Peyer's patch (tissue), 4 donors: ENCODE measurements at places on chromosomes 7 and 10. TPM values are rescaled to one million over a fixed set of nuclear protein-coding genes. Genes with fewer than 3 reads are reported as not detected.

DNA sequence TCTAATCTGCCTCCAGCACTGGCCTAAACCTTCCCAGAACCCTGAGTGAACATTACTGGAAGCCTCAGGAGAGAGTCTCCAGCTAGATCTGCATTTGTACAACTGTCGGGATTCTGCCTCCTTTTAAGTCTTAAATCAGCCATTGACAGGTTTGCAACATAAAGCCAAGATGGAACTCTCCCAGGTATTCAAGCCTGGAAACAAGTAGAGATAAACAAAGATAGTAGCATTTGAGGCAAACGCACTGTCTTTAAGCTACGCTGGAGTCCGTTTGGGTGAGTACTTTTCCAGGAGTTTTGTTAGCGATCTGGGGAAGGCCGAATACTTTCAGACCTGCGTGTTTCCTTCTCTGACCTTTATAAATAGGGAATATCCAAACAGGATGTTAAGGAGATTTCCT lies 317.2 kb upstream of the FZD8 start:
- no peak for DNase-seq
- H3K27me3 ChIP-seq, result no peaks in the 10 kb centered on the region
- H3K27ac ChIP-seq, result no peak overlapping the region
- no peaks in the 10 kb centered on the region for H3K36me3 ChIP-seq
- H3K4me3 ChIP-seq, result no peak overlapping the region

DNA sequence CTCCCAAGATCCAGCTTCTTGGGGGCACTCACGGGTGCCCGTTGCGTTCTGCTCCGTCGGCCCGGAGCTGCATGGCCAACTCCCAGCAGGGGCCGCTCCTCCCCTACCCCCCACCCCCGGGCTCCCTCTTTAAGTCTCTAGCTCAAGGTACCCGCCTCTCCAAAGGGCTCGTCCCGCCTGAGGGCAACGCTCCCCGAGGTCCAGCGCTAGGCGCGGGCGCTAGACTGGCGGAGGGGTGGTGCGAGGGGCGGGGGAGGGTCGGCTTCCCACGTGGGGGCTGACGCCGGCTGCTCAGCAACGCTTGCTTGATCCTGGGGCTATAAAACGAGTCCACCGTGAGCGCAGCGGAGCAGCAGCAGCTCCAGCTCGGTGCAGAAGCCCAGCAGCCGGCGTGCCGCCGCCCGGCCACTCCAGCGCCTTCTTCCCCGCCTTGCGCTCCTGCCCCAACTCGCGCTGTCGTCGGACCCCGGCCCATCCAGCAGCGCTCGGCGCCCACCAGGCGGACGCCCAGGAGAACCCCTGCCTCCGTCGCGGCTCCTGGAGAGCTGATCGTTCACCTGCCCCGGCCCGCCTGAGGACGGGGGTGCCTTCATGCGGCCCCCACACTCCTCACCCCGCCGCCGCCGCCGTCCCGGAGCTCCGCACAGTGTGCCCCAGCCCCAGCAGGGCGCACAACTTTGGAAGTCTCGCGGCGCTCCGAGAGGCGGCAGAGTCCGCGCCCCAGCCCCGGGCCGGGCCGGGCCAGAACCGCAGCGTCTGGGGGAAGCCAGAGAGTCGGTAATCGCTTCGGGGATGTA lies at the start of gene ADRA2A:
TSS of gene ADRA2A (plus strand) at position 348 of the 797 bp plus-strand sequence. CDS start 968 bp downstream, outside the sequence.
- H3K4me3 ChIP-seq, result peak within 1 kb of the TSS; percentile 57
- no peaks in the 10 kb centered on the region for H3K36me3 ChIP-seq
- DNase-seq, result no peak

DNA sequence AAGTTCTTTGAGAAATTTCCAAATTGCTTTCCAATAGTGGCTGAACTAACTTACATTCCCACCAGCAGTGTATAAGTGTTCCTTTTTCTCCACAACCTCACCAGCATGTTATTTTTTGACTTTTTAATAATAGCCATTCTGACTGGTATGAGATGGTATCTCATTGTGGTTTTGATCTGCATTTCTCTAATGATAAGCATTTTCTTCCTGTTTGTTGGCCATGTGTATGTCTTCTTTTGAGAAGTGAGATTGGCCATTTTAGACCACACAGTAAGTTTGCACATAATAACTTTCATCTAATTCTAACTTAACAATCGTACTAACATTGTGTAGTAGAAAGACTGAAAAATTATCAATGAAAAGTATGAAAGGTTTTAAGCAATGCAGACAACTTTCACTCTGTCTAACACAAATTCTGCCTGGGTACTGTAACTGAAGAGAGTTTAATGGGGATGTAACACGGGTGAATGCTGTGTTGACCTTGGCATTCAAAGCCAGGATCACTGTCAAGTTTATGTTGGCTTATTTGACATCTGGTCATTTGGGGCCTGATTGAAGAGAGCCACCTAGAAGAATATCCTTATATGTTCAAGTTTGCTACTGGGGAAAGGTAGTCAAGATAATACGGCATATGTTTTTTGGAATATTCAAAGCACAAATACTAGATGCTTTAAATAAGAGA lies 50.4 kb downstream of the FAM171A1 start:
- DNase-seq, result no peak
- H3K4me3 ChIP-seq, result no peak overlapping the region
- no peaks in the 10 kb centered on the region for H3K27me3 ChIP-seq
- no peak overlapping the region for H3K27ac ChIP-seq

GRCh38 chr10:107442035-107442505 lies 277.6 kb upstream of the SORCS1 start:
- H3K4me3 ChIP-seq, result no peak overlapping the region
- no peak overlapping the region for H3K27ac ChIP-seq
- H3K4me1 ChIP-seq, result no peaks in the 10 kb centered on the region
- no peaks in the 10 kb centered on the region for H3K27me3 ChIP-seq
- no peak for DNase-seq

DNA sequence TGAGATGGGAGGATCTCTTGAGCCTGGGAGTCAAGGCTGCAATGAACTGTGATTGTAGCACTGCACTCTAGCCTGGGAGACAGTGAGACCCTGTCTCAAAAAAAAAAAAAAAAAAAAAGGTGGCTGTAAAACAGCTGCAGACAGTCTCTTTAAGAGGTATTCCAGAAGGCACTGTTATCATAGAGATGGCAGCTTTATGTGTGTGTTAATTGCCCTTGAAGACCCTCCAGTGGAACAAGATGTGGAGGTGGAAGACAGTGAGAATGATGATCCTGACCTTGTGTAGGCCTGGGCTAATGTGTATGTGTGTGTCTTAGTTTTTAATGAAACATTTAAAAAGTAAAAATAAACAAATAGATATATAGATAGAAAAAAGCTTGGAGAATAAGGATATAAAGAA lies 66.0 kb downstream of the ZNF487 start:
- no peaks in the 10 kb centered on the region for H3K36me3 ChIP-seq
- H3K27me3 ChIP-seq, result no peaks in the 10 kb centered on the region
- H3K27ac ChIP-seq, result no peak overlapping the region
- H3K4me3 ChIP-seq, result no peak overlapping the region
- H3K4me1 ChIP-seq, result no peaks in the 10 kb centered on the region
- no peak for DNase-seq

C10orf67 gene
- not detected for total RNA-seq

GIMAP1 gene
- 4.6 TPM for total RNA-seq
